ENCODE measurements at places on chromosomes 5 and 9. TPM values are rescaled to one million over a fixed set of nuclear protein-coding genes. Genes with fewer than 3 reads are reported as not detected.

Gene SEMA5A
- polyA plus RNA-seq, result not detected

Gene SREK1IP1
- 30.2 TPM for polyA plus RNA-seq

DNA sequence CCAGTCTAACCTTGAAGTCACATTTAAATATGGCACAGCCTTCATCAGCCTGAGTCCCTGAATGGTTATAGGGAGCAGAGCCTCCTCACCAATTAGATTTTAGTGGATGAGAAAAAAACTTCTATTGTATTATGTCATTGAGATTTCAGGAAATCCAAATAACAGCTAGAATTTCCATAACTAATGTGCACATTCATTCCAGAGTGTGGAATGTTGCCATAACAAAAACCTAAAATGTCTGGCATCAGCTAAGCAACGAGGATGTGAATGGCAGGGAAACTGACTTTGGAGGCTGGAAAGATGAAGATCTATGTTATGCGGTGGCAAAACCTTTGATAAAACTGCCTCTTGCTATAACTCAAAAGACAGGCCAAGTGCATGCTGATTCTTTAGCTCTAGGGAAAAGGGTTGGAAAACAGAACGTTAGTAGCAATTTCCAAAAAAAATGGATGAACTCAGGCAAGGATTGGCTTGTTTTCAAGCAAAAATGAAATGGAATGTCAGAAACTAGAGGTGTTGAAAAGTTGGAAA is 91.3 kb upstream of the NFIB start:
- no peak for DNase-seq

DNA sequence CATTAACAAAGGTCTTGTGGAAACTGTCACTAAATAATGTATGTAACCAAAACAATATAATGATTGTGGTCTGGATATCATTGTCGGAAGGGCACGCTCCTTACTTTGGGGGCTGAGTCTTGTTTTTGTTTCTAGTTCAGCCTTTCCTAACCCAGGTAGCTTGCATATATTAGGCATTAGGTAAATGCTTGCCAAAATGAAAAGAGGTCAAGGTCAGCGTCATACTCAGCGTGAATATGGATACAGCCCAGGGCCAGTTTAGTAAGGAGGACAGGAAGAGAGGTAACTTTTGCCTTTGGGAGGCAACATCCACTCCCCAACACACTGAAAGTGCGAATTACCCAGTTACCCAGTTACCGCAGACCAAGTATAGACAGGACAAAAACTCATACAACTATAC is 171.4 kb downstream of the RAB3C start:
- DNase-seq, result no peak

DNA sequence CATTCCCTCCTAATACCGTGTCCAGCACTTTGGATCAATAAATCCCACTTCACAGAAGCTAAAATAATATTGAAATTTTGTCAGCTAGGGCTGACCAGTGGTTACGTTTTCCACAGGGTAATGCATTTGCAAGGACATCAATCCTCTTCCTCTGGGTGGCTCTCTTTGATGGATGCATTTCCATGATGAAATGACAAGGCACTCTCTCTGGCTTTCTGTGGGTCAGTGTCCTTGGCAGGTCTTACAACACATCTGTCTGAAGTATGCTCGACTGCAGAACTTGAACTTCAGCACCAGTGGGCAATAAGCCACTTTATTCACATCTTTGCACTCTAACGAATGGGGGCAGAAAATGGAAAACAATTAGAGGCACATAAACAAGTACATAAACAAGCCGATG is 330.1 kb downstream of the ADAMTS6 start:
- DNase-seq, result no peak

- no peak for DNase-seq
Measured at GRCh38 chr9:26951794-26952193, 4.4 kb upstream of the IFT74 start.

Data from naive B cell (primary cell).